Activated gamma-delta T cell (primary cell): ENCODE measurements at places on chromosomes 1 and 21.

- DNase-seq, result no peak
Observed at GRCh38 chr1:197467881-197468280, 199.8 kb downstream of the CRB1 start.

DNA sequence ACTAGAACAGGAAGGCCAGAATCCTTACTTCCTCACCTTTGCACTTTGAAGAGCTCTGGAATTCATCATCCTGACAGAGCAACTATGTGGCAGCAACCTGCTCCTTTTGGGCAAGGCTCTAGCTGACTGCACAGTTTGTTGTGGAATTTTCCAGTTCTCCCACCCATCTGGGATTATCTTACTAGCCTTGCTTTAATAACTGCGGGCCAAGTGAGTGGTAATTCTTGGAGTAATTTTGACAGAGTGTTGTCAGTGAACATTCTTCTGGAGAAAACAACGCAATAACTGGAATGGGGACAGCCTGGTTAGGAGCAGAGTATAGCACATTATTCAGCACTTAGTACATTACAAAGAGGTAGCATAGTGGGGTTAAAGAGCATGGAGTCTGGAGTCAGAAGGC lies 75.3 kb downstream of the NTMT2 start:
- DNase-seq, result no peak

DNA sequence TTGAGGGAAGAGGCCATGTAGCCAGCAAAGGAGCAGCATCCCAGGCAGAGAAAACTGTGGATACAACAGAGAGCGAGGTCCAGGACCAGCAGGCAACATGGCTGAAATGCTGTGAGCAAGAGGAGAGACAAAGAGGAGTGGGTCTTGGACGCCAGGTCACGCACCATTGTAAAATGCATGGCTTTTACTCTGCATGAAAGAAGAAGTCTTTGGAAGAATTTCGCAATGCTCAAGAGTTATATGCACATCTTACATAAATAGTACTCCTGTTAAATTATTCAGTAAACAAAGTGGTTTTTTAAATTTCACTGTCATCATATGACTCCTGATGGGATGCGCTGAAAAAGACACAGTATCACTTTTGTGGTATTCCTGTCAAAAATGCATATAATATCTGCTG lies 3.5 kb downstream of the CD244 start:
- no peak for DNase-seq

DNA sequence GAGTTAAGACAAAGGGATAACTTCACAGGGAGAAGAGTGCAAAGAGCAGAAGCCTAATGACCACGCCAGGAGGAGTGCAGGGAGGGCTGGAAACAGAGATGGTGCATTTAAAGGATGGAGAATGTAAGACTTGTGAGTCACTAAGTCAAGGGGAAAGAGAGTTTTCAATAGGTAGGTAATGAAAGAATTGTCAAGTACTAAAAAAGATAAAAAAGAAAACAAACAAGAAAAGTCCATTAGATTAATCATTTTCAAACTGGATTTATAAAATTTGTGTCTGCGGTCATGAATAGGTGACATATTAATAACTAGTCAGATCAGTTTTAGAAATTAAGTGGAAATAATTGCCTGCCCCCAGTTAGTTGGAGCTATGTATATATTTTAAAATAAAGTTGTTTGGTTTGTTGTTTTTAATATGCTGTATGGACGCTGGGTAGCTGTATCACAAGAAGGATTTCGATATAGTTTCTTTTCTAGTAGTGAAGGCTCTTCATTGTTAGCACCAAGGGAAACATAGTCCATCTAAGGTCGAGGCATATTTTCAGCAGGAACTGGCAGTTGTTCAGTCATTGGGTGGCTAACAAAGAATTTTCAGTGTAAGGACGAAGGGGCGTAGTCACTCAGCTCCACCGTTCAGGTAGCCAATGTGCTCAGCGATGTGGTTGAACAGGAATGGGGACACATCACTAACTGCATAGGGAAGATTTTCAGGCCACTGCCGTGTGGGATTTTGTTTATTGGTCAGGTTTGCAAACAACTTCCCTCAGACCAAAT lies 203.0 kb downstream of the TGFB2 start:
- no peak for DNase-seq

DNA sequence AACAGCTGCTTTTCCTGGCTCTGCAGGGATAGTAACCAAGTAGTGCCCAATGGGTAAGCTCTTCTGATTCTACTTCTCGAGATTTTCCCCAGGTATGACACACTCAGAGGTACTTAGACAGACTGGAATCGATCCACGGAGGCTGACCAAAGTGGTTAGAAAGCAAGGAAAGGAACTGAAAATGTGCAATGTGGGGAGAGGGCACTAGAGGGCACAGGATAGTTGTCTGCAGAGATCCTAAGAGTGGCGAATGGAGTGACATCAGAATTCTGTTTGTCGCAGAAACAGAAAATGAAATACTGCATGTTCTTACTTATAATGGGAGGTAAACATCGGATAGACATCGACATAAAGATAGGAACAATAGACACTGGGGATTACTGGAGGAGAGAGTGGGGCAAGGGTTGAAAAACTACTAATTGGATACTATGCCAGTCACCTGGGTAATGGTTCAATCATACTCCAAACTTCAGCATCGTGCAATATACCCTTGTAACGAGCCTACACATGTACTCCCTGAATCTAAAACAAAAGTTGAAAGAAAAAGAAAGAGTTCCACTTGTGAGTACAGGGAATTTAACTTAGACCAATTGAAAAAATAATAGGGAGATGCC lies 23.3 kb downstream of the CYP2J2 start:
- no peak for DNase-seq

DNA sequence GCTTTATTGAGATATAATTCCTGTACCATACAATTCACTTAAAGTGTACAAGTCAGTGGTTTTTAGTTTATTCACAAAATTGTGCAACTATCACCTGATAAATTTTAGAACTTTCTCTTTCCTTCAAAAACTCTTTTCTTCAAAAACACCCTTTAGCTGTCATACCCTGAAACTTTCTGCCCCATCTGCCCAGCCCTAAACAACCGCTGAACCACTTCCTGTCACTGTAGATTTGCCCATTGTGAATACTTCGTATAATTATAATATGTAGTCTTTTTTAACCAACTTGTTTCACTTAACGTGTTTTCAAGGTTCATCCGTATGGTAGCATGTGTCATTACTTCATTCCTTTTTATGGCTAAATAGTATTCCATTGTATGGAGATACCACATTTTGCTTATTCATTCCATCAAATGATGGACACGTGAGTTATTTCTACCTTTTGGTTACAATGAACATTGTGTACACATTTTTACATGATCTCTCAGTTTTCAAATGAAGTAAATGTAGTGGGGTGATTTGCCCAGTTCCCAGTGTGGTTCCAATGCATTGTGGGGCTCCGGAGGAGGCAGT lies 37.9 kb downstream of the WNT4 start:
- no peak for DNase-seq

DNA sequence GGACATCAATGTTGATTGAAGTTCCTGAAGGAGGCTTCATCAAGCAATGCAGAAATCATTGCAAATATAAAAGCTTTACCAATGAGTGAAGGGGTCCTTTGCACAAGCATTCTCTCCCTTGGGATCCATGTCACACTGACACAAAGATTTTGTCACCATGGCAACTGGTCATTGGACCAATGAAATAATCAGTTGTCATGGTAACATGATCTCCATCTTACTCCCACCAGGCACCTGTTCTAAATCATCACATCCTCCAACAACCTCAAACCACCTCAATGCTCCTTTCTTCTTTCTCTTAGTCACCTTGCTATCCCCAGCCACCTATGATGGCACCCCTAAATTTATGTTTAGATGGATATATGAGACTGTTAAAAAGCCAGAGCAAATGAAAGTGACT lies 13.5 kb upstream of the FOXJ3 start:
- DNase-seq, result no peak

DNA sequence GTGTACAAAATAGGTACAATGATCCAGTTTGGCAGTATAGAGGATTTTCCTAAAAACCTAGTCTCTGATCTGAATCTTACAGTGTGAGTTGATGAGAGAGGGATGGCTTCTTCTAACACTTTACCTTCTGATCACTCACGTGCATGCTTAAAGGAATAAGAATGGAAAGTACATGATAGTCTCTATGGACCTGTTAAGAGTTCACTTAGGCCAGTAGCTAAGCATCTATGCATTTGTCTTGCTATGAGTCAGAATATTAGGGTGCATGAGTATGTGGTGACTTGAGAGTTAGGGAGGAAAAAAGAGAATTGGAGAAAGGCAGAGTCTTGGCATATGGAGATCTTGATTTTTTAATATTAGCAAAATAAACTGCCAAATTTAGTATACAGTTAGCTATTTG lies 206.3 kb downstream of the COL11A1 start:
- DNase-seq, result no peak

- DNase-seq, result no peak
Observed at GRCh38 chr1:171670739-171671138, 18.3 kb upstream of the MYOC start.
